ENCODE measurements at places on chromosomes 12 and 14.

- no peak for DNase-seq
These were observed 59.1 kb downstream of the EXOC5 start for GRCh38 chr14:57209561-57209960.

GRCh38 chr14:57326253-57326652 is 57.5 kb downstream of the AP5M1 start:
- DNase-seq, result no peak

- DNase-seq, result peak; percentile 67
These were observed 189.2 kb upstream of the DIO3 start for GRCh38 chr14:101371799-101372793.

DNA sequence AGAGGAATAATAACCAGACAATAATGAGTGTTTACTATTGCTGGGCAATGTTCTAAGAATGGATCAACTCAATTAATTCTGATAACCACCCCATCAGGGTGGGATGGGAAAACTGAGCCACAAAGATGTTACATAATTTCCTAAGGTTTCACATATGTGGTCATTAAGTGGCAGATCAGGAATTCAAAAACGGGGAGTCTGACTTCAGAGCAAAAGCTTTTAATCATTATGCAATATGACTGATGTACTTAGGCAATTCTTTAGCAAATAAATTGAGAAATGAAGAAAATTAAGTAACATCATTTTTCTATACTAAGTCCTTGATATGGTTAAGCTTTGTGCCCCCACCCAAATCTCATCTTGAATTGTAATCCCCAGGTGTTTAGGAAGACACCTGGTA is 53.4 kb downstream of the PLCZ1 start:
- DNase-seq, result no peak

- no peak for DNase-seq
These were observed 5.3 kb downstream of the DYRK4 start for GRCh38 chr12:4567073-4567881.

Data from suprapubic skin (tissue), 4 donors.